H7 (cell line): ENCODE measurements at places on chromosomes 6 and 20.

- no peak for DNase-seq
Measured at GRCh38 chr6:33668914-33669313, 42.6 kb downstream of the UQCC2 start.

GRCh38 chr6:21987501-21987957, 309.3 kb downstream of the PRL start:
- peak; percentile 50 for DNase-seq

DNA sequence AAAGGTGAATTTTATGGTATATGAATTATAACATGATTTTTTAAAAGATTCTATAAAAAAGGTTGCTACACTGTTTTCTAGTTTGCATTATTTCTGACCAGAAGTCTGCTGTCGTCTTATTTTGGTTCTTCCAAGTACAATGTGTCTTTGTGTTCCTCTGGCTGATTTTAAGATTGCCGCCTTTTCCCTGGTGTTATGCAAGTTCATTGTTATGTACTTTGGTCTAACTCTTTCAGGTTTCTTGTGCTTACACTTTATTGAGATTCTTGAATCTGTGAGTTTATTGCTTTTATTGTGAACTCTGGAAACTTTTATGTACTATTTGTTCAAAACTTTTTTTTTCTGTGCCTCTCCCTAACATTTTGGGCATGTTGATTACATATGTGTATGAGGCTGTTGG, 109.8 kb downstream of the RFX6 start:
- DNase-seq, result no peak

- peak; percentile 97 for DNase-seq
Measured at GRCh38 chr20:58850693-58851174, at the start of gene GNAS-AS1. Gene GNAS-AS1 (minus strand): TSS chr20:58850902.

GRCh38 chr20:1471242-1471641, 4.6 kb upstream of the NSFL1C start:
- no peak for DNase-seq

DNA sequence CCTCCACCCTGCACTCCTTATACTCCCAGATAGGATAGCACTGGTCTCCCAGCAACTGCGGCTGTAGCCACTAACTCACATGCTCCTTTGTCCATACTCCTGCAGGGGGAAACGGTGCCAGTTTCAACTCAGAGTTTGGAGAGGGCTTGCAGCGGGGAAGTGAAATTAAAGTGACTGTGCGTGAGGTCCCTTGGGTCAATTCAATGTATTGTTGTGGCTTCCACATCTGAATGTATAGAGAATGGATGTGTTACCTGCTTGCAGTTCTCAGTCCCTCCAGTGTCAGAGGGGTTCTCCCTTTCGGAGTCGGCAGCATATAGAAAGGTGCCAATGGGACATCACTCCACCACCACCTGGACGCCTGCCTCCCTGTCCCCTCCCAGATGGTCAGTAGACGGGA, 93.6 kb upstream of the CNKSR3 start:
- no peak for DNase-seq

DNA sequence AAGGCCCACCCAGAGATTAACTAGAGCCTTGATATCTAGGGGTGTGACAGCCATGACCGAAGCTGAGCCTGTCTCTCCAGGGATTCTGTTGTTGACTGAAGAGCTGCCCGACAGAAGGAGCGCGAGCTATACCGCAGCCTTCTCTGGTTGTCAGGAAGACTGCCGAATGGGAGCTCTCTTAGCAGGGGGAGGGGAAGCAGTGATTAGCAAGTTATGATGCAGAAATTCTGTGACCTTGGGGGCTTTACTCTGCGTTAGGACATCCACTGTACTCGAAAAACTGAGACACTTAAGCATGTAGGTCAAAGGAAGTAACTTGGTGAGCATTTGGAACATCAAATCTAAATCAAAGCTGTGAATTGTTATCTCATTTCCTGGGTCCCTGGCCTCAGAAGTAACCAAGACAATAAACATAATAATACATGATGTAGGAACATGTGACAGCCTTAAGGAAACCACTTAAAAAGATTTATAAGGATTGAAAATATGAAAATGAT, 84.7 kb downstream of the MAP3K4 start:
- DNase-seq, result no peak

- DNase-seq, result no peak
Measured at GRCh38 chr6:137031122-137031521, 13.6 kb downstream of the IL20RA start.

- no peak for DNase-seq
Measured at GRCh38 chr6:136491754-136492153, 58.5 kb downstream of the MAP7 start.

GRCh38 chr6:108523697-108524096, 37.0 kb upstream of the FOXO3 start:
- no peak for DNase-seq

- no peak for DNase-seq
Measured at GRCh38 chr6:121925534-121926255, 473.8 kb upstream of the HSF2 start.

- DNase-seq, result no peak
Measured at GRCh38 chr6:109237077-109237985, 142.0 kb downstream of the CEP57L1 start.

- no peak for DNase-seq
Measured at GRCh38 chr6:723540-723939, 30.6 kb upstream of the EXOC2 start.

GRCh38 chr6:163984124-163984936, 569.8 kb downstream of the QKI start:
- no peak for DNase-seq
